ENCODE measurements at places on chromosomes 7 and 10. TPM values are rescaled to one million over a fixed set of nuclear protein-coding genes. Genes with fewer than 3 reads are reported as not detected.

GRCh38 chr7:140745266-140746058 is 49.0 kb downstream of the NDUFB2 start:
- no peak for DNase-seq

- DNase-seq, result no peak
Observed at GRCh38 chr7:148867596-148868377, 16.3 kb downstream of the EZH2 start.

GRCh38 chr7:4265066-4265465 is 417.0 kb upstream of the FOXK1 start:
- no peak for DNase-seq

GRCh38 chr10:132745971-132746370 is 40.0 kb downstream of the NKX6-2 start:
- DNase-seq, result no peak

GRCh38 chr10:127449490-127449889 is 99.6 kb upstream of the NPS start:
- DNase-seq, result no peak

- DNase-seq, result peak; percentile 62
Observed at GRCh38 chr7:1432411-1433082, 26.7 kb downstream of the MICALL2 start.

DNA sequence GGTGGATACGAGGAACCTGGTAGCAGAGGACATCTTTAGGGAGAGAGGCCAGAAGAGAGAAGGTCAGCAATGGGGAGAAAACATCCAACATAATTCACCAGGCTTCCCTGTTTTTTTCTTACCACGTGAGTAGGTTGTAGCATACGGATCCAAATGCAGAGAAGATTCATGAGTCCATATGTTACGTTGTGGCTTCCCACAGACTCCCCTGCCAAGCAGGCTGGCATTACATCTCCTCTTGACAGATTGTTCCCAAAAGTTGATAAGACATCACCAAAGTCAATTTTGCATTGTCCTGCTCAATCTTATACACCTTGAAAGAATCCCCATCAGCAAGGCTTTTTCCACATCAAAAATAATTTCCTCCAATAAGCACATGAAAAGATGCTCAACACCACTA is 39.7 kb downstream of the DRGX start:
- no peak for DNase-seq

- no peak for DNase-seq
Observed at GRCh38 chr7:12221414-12221813, 10.3 kb downstream of the TMEM106B start.

GRCh38 chr7:12094365-12094921 is 116.7 kb upstream of the TMEM106B start:
- DNase-seq, result no peak

- DNase-seq, result peak; percentile 70
Observed at GRCh38 chr10:6128591-6129251, 39.9 kb downstream of the RBM17 start.

- DNase-seq, result peak; percentile 20
Observed at GRCh38 chr10:43192884-43193283, 54.6 kb downstream of the CSGALNACT2 start.

DNA sequence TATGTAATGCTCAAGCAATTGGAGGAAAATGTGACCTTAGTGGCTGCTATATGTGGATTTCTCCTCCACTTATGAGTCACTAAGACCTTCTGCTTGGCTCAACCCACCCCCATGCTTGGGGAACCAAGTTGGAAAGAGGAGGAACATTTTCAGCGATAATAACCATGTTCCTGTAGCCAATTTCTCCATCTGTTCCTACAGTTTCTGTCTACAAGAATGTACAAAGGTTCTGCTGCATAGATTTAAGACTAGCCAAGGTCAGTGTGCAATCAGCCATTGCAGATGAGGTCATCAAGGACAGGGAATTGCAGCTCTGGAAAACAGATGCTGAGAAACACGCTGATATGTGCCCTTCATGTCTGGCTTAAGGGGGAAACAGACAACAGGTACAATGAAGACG is 5.6 kb upstream of the NRCAM start:
- DNase-seq, result peak; percentile 23

DNA sequence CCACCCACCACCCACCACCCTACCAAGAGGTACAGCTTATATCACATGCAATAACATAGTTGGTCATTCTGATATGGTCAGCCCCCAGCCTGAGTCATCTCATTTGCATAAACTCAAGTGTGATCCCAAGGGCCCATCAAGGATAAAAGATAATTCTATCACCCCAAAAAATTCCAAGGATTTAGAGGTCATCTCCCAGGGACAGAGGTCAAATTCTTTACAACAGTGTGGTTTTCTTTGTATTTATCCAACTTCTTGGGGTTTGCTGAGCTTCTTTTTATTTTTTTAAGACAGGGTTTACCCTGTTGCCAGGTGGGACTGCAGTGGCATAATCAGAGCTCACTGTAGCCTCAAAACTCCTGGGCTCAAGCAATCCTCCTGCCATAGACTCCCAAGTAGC is 9.4 kb upstream of the GTPBP10 start:
- no peak for DNase-seq

DNA sequence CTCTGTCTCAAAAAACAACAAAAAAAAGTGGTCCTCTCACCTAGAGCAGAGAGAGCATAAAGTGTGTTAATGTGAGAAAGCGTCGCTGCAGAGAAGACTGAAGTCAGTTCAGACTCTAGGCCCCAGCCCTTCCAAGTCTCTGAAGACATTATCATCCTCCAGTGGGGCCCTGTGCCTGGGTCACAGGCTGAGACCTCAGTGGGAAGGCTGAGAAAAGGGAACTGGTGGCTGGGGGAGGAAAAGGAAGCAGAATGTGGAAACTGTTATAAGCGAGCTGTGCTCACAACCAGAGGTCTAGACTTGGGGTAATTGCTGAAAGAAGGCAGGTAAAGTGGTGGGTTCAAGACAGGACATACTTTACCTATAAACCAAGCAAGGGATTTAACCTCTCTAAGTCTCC is 4.9 kb upstream of the RRP12 start:
- DNase-seq, result no peak

DNA sequence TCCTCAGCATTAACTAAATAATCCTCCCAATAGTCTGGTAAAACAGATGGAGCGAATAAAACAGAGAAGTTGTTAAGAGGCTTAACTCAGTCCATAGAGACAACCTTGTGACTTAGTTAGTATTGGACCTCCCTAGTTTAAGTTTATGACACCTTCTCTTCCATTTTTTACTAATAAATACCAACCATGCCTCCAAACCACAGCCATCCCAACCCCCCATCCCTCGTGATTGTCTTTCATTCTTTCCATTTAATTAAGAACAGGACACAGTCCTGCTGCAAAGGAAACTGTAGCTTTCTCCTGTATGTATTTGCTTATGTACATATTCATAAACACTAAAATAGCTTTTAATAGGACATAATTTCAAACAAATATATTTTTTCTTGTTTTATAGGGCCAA is 238.2 kb downstream of the SEMA3D start:
- no peak for DNase-seq

GRCh38 chr7:24920451-24921361 is 59.3 kb downstream of the OSBPL3 start:
- DNase-seq, result no peak

DNA sequence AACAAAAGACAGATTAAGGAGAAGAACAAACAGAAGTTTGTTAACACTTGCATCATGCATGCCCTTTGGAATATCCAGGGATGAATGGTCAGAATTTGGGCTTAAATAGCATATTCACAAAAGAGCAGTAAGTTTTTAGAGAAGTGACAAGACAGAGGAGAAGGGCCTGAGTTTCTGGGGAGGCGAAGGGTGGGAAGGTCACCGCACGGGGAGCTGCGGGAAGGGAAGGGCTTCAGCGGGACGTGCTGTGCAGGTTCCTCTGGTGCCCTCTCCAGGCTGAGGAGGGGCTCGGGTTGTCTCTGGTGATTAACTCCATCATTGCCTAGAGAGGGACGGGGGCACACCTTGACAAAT is 10.4 kb upstream of the ZNF22 start:
- no peak for DNase-seq

DNA sequence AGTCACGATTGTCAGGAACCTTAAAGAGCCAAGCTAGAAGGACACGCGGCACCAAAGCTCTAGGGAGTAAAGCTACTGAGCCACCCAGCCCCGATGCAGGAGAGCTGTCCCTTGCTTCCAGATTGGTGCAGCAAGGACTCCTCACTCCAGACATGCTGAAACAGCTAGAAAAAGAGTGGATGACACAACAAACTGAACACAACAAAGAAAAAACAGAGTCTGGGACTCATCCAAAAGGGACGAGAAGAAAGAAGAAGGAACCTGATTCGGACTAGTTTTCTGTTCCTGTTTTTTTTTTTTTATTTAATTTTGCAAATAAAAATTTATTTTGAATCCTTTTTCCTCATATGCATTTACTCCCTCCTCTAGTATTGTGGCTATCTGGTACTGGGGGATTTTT is 11.4 kb upstream of the HKDC1 start:
- no peak for DNase-seq

DNA sequence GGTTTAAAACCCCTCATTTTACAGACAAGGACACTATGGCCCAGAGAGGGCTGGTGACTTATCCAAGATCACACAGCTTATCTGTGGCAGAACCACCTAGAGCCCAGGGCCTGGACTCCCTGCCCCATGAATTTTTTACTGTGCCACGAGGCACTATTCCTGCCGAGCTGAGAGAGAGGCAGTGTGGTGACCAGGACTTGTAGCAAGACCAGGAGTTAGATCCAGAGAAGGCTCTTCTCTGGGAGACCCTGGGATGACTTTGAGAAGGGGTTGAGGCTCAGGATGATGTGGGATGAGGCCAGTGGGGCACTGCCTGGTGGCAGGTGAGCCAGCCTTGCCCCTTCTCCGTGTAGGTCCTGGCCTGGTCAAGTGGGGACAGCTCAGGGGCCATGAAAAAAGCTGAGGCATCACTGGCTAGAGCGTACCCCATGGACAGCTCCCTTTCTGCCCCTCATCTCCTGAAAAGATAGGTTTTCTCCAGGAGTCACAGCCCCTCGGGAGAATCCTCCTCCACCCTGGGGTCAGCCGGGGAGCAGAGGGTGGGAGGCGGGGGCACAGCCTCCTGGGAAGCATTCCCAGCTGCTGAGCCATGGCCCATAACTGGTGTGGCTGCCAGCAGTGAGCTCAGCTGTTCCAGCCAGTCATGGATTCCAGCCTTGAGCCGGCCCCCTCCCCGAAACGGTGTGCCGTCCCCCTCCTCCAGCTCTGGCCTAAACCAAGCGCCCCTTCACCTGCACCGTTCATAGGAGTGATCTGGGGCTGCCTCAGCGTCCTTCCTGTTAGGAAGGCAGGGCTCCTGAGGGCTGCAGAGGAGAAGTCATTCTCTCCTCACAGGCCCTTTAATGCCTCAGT is 5.8 kb downstream of the FLNC start:
- DNase-seq, result peak; percentile 87

DNA sequence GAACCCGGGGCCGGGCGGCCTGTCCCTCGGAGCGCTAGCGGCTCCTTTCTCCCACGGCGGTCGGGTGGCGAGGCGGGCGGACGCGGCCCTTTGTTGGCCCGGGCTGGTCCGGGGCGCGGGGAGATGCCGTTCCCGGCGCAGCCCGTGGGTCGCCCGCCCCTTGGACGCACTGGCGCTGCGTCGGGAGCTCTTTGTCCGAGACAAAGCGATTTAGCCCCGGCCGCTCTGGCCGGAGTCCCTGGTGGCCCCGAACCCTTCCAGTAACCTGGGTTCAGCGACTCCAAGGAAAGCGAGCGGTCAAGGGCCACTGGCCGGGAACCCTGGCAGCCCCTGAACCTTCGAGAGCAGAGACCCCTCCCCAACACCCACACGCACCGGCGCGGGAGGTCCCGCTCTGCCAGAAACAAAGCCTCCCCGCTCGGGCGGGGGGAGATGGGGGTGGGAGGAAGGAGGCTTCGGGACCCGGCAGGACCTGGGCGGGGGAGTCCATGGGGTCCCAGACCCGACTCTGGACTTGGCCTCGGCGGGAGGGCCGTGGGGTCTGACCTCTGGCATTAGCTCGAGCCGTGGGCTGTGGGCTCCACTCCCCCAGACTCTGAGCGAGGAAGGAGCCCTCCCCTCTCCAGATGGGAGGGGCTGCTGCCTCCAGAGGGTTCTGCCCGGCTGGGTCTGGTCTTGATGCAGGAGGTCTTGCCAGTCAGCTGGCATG is 836 bp downstream of the DPYSL4 start:
- peak; percentile 39 for DNase-seq

DNA sequence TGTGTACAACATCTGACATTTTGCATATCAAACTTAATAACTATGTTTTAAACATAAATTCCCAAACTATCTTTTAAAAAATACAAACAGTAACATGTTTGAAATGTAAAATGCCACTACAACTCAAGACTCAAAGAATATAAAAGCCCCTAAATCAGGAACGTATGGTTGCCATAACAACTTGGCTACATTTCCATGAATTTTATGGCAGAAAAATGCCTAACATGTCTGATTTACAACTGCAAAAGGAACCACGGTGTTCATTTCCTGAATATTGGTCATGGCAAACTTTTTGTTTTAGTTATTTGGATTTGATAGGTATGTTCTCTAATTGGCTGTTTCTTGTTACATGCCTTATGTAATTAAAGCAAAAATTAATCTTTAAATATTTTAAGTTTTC is 2.0 kb downstream of the SOSTDC1 start:
- DNase-seq, result no peak

GRCh38 chr7:6651851-6652445 is 14.8 kb downstream of the ZNF316 start:
- no peak for DNase-seq

- DNase-seq, result no peak
Observed at GRCh38 chr7:111860248-111860647, 298.0 kb upstream of the IMMP2L start.

- DNase-seq, result no peak
Observed at GRCh38 chr7:140084972-140085371, 22.2 kb upstream of the PARP12 start.

DNA sequence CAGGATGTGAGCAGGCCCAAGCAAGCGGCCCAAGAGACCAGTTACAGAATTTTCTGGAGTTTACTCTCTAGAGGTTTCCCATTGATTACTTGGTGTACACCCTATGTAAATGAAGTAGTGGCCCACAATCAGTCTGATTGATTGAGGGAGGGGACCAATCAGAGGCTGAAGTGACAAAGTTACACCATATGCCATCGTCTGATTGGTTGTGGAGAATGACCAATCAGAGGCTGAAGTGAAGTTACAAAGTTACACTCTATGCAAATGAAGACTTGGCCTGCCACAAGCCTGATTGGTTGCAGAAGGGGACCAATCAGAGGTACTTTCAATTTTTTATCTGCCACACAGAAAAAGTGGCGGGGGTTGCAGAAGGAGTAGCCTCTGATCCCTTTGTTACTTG is 83.7 kb downstream of the KIF20B start:
- no peak for DNase-seq

GRCh38 chr10:20029523-20029922 is 213.3 kb downstream of the PLXDC2 start:
- DNase-seq, result no peak

- no peak for DNase-seq
Observed at GRCh38 chr7:36161996-36162395, 8.9 kb downstream of the EEPD1 start.

EDRF1 gene
- polyA plus RNA-seq, result 10.2 TPM

OR2A12 gene
- polyA plus RNA-seq, result not detected

CALML3 gene
- polyA plus RNA-seq, result not detected

ABCB1 gene
- 0.13 TPM for polyA plus RNA-seq

HECTD2 gene
- polyA plus RNA-seq, result 9.5 TPM

COL26A1 gene
- not detected for polyA plus RNA-seq

PPP1R9A gene
- not detected for polyA plus RNA-seq

ZP3 gene
- 4.9 TPM for polyA plus RNA-seq

TMEM229A gene
- not detected for polyA plus RNA-seq

CLRN3 gene
- not detected for polyA plus RNA-seq

ZMYND11 gene
- polyA plus RNA-seq, result 47.1 TPM

DNAJC12 gene
- 1.4 TPM for polyA plus RNA-seq

LRRC18 gene
- not detected for polyA plus RNA-seq

DPCD gene
- 65.6 TPM for polyA plus RNA-seq

TFPI2 gene
- polyA plus RNA-seq, result 706 TPM

GPR37 gene
- not detected for polyA plus RNA-seq

IGFBP1 gene
- polyA plus RNA-seq, result 0.34 TPM

TEX36 gene
- polyA plus RNA-seq, result 0.35 TPM

EXOC4 gene
- 23.4 TPM for polyA plus RNA-seq
